ENCODE measurements at places on chromosomes 2 and 18.

DNA sequence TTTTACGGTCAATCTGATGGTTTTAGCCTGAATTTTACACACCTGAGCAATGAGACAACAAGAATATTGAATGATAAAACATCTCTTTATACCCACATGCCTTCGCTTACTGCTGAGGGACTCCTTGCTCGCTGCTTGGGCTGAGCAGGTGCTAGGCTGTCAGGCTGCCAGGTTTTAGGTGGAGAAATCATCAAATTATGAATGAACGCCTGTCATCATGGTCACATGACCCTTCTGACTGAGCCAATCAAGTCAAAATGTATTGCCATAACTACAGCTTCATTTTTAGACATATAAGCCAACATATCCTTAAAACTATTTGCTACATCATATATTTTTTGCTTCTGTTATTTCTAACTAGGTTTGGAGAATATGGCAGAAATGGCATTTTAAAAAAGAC, 274.0 kb downstream of the LNPK start:
- DNase-seq = no peak

GRCh38 chr2:30178618-30179434, 32.0 kb downstream of the YPEL5 start:
- DNase-seq = no peak

DNA sequence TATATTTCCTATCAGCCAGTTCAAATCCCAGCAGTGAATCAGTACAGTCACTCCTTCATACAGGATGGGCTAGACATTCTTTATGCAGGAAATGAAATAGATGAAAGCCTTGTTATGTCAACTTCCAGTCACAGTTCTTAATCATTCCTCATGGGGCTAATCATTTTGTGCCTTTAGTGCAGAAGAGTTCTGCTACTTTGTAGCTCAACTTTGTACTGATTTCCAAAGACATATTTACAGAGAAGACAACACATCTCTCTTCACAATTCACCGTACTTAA, 593.9 kb upstream of the NETO1 start:
- no peak for DNase-seq

DNA sequence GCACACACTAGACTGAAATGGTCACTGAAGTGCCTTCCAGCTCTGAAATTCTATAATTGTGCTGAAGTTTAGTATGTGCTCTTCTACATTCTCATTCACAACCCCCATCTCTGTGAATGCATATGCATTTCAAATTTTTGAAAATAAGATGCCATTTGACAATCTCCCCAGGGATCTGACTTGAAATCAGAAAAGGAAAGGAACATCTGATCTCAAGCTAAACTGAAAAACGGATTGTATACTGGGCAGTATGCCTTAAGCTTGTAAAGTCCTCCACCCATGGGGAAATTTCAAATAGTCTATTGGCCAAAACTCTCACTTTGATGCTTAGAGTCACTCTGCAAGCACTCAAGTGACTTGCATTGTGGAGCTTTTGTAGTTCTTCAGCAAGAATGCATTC, 22.9 kb downstream of the FAP start:
- no peak for DNase-seq

- DNase-seq = no peak
These were observed 34.3 kb upstream of the KCNG2 start for GRCh38 chr18:79763407-79763806.

DNA sequence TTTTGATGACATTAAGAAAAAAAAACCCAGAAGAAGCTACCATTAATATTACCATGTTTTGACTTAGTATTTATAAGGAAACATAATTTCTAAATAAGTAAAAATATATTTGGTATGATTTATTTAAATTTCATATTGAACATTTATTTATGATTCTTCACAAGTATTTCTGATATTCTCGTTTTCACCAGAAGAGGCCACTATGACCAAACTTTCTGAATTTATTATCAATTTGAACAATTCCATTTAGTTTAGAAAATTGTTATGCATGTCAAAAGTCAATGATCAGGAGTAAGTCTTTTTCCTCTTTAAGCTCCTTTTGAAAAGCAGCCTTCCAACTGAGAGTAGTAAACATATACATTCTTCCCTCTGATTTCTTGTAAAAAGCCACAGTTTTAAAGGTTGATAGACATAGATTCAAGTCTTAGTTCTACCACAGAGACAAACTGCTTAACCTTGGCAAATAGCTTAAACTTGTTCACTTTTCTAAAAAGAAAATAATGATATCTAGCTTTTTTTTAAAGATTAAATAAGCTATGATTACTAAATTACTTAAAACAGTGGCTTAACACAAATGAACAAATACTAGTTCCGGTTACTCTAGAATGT, 329.9 kb downstream of the TRIB2 start:
- peak; percentile 20 for DNase-seq

GRCh38 chr2:8965216-8965969, 38.1 kb downstream of the MBOAT2 start:
- no peak for DNase-seq

DNA sequence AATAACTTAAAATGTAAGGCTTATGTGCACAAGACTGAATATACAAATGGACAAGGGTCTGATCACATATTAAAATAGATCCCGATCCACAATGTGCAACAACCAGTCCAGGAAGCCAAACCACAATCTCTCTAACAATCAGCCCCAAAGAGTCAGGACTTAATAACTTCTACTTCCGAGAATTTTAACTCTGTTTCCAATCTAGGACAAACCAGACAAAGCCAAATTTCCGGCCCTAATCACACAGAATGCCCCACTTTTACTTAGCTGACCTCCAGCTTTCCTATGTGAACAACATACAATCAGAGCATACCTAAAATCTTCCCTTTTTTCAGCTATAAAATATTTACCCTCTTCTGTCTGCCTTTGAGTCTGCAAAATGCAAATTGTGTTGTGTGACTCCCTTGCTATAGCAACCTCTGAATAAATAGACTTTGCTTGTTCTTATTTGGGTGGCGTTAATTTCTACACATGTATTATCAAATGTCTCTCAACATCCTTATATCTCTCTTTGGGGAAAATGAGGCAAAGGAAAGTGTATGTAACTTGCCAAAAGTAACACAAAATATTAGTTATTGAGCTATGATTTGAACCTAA, 381.9 kb upstream of the MC4R start:
- no peak for DNase-seq
